IPS-NIHi11 (cell line): ENCODE measurements at places on chromosomes 7 and 10.

- peak; percentile 70 for DNase-seq
These were observed 179.2 kb upstream of the MBL2 start for GRCh38 chr10:52951824-52952223.

DNA sequence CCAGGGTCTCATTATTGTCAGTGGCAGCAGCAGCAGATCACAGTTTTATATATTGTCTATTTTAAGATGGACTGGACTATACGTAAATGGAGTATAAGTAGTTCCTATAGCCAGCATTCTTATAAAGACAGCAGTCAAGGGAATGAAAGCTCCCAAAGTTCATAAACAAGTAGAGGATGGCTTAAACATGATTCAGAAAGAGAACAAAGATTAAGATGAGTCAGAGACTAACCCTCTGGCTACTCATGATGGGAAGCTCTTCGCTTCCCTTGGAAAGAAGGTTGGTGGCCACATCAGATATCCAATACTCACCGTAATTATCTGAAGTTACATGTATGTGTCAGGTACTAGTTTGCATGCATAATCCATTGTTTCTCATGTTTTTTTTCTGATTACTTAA lies 277.0 kb downstream of the INHBA start:
- DNase-seq, result no peak

- no peak for DNase-seq
These were observed 147.2 kb downstream of the SEM1 start for GRCh38 chr7:96562458-96562857.

- DNase-seq, result no peak
These were observed 2.9 kb downstream of the PKD2L1 start for GRCh38 chr10:100327007-100327717.

- no peak for DNase-seq
These were observed 424.4 kb upstream of the AUTS2 start for GRCh38 chr7:69173846-69174245.

DNA sequence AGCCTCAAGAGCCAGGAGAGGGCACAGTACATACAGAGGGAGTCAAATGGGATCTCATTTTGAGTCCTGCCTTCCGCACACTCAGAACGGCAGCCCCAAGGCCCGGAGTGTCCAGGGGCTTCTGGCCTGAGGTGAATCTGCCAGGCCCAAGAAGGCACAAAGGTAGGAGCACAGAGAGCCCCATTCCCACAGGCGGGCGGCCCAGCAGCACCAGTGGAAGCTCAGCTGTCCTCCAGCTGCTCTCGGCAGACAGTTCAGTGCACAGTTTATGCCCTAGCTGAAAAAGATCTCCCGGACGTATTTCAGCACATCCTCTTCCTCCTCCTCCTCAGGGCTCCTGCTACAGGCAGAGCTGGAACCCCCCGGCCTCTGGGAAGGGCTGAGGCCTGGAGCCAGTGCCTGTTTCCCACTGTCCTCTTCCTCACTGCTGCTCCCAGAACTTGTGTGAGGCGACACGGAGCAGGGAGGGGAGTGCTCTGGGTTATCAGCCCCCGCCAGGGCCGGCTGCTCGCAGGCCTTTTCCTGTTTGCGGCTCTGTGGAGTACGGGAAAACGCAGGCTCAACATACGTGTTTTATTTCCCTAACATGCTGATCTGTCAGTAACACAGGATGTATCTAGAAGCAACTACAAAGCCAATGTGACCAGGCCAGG lies 4.0 kb downstream of the CYREN start:
- no peak for DNase-seq

DNA sequence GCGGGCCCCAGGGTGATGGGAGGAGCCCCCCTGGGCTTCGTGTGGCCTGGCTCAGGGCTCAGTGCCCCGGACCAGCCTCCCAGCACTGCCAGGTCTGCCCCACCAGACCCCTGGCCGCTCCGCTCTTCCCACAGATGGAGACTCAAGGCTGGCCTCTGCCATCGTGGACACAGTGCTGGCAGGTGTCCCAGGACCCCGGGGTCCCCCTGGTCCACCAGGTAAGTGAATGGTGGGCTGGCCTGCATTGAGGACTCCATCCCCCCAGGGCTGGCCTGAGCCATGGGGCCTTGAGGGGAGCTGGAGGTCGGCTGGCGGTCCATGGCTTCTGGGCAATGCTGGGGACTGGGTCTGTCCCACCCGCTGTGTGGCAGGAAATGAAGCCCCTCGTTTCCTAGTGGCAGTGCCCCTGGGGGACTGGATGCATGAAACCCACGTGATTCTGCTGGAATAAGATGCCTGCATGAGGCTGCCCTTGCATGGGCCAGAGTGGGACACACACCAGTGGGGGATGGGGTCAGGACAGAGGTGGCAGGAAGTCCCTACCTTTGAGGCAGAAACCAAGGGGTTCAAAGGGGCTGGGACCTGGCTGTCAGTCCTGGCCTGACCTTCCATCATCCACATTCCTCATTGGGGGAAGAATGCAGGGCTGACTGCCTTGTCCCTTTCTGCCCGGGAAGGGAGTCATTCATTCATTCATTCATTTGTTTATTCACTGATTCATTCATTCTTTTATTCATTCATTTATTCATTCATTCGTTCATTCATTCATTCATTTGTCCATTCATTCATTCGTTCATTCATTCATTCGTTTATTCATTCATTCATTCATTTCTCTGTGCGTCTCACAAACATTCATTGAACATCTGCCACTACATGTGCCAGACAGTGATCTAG lies 81.8 kb downstream of the MYL10 start:
- DNase-seq, result no peak

- no peak for DNase-seq
These were observed 209.2 kb upstream of the SHH start for GRCh38 chr7:156021471-156021870.

DNA sequence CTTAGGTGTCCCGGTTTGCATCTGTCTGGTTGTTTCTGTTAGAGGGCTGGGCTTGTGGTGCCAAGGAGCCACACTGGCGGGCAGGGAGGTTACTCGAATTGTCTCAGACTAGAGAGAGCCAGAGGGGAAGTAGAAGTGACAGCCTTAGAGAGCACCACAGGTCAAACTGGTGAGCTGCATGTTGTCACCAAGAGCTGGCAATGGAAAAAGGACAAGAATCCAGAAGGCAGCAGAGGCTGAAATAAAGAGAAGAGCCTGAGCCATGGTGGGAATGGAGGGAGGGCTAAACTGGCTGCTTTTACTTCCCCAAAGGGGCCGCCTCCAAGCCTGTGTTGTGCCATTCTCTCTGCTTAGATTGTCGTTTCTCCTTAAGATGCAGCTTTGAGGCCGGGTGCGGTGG lies 31.1 kb upstream of the RHBDD2 start:
- no peak for DNase-seq

DNA sequence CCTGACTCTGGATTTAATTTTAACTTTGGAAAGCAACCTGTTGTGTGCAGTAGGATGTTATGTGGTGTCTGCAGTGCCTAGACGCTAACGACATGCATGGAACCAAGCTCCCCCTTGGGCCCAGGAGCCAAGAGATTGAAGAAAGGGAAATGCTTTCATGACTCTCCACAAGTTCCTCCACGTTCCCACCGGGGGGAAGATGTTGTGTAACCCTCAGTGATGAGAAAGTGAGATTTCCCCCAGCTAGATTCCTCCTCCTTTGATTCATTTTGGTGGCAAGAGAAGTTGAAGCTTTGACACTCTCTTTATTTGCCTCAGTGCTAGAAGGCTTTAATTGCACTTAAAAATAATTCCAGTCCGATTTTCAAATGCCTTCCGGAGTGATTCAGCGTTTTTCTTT lies 157.9 kb upstream of the INSYN2A start:
- DNase-seq, result no peak

- DNase-seq, result no peak
These were observed 57.7 kb downstream of the CREB3L2 start for GRCh38 chr7:137944168-137944567.

DNA sequence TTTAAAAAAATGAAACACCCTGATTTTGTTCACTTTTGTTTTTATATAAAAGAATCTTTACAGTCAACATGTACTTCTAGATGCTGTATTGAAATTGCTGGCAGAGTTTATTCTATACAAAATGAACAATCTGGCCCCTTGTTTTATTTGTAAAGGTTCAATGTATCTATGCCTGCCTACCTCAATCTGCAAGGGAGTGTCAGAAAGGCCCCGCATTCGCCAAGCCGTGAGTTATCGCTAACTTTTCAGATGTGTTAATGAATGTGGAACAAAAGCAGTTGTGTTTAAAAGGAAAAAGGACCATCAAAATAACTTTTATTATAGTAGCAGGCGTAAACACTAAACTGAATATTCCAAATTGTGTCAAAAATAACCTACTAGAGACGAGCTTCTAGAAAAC lies 14.6 kb downstream of the LUC7L2 start:
- DNase-seq, result no peak

DNA sequence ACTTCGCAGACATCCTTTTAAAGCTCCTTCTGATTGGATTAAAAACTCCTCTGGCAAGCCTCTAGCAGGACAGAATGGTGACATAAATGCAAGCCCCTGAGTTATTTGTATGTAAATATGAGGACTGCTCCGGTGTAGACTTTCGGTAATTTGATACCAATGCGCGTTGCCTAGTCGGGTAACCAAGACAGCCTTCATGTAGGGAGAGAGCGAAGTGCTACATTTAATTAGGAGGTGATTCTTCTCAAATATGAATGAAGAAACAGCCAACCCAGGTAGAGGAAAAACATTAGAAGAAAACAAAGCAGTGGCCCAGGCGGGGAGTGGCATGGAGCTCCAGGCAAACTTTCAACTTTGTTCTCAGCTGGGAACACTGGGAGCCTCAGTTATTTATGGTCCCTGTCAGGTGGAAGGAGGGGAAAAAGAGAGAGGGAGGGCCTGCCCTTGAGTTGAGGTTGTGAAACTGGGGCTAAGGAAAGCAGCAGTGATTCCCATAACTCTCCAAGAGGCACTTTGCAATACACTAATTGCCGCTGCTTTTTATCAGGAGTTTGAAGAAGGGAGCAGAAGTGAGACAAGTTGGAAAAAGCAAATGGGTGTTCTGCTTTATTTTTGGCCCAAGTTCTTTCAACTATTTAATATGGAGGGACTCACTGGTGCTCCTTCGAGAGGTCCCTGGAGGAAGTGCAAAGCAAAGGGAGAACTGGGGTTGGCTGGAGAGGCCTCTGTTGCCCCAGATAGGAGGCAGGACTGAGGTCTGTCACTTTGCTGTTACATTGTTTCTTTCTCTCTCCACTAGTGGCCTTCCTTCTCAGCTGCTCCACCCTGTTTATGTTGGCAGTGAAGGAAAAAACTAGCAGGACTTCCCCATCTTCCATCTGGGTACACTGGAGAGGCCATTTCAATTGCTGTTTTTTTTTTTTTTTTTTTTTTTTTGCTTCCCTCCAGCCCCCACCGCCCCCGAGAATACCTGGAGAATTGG lies 234.6 kb upstream of the CCDC6 start:
- peak; percentile 84 for DNase-seq

- no peak for DNase-seq
These were observed 471.0 kb downstream of the GFRA1 start for GRCh38 chr10:115801992-115802391.

- DNase-seq, result no peak
These were observed 68.8 kb downstream of the KIAA1217 start for GRCh38 chr10:24277771-24278170.

- peak; percentile 20 for DNase-seq
These were observed 29.2 kb downstream of the TFAM start for GRCh38 chr10:58414270-58415041.

DNA sequence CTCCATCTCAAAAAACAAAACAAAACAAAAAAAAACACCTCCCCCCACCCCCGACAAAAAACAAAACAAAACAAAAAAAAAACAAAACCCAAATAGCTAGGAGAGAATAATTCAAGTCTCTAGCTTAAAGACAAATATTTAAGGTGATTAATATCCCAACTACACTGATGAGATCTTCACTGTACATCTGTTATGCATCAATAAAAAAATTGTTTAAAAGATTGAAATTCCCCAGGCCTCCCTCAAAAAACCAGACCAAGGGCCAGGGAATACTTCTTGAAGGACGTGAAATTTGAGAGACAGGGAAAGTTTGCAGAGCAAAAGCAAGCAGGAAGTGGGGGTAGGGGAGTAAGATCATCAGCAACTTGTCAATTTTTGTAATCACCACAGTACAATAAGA lies 232.6 kb downstream of the REEP3 start:
- no peak for DNase-seq

- no peak for DNase-seq
These were observed 24.1 kb upstream of the C10orf71 start for GRCh38 chr10:49274886-49275285.

- no peak for DNase-seq
These were observed 705.5 kb downstream of the GRID1 start for GRCh38 chr10:85661123-85661522.

- DNase-seq, result no peak
These were observed 73.4 kb upstream of the ITPRID1 start for GRCh38 chr7:31440511-31440910.

DNA sequence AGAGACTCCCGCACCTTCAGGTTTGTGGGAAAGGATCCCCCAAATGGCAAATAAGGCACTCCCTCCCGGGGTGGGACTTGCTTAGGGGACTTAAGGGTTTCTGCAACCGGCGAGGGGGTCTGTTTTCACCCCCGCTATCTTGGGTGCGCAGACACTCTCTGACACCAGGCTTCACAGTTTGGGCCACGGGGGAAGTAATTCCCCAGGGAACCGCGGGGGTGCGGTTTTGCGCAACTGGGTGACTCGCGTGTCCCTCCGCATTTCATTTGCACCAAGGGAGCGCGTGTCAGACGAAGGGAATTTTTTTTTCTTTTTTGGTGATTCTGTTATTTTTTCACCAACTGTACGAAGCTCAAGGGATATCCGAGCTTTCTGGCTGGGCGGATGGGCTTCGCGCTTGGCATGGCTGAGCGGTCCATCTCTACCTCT lies 1.7 kb downstream of the GRM8 start:
- DNase-seq, result no peak

- DNase-seq, result no peak
These were observed 29.8 kb downstream of the GSDME start for GRCh38 chr7:24727154-24728120.

DNA sequence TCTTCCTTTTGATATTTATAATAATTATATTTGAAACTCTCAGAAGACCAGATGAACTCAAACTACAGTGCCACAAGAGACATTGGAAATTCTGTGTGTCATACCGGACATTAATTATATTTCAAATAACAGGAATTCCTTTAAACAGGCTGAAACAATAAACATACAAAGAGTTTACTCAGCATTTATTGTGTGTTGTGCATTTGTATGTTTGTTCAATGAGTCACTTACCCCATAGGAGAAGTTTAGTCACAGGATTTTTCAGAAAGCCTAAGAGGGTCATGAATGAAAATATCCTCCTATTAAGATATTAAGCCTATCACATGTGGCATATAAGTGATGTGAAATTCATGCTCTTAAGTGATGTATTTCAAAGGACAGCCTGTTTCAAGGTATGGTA lies 566.8 kb downstream of the CNTNAP2 start:
- DNase-seq, result no peak

GRCh38 chr10:60114765-60115586 lies 208.6 kb upstream of the CCDC6 start:
- DNase-seq, result peak; percentile 52

- no peak for DNase-seq
These were observed 217.2 kb downstream of the PCLO start for GRCh38 chr7:82945480-82945879.

DNA sequence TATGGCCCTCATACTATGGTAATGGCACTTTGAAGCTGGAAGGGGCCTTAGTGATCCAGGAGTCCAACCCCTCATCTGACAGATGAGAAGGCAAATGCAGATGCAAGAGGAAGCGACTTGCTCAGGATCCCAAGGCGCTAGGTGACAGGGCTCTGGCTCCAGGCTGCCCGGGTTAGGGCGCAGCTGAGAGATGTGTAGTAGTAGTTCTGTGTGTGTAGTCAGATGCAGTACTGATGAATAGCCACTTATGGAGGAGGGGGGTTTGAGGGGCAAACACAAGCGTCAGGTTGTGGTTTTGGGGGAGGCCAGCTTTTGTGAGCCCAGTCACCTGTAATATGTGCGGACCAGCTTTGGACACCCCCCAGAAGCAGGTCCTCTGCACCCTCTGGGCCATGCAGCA lies 4.8 kb downstream of the ADRA2A start:
- DNase-seq, result no peak
